ENCODE measurements at places on chromosomes 6 and 20.

DNA sequence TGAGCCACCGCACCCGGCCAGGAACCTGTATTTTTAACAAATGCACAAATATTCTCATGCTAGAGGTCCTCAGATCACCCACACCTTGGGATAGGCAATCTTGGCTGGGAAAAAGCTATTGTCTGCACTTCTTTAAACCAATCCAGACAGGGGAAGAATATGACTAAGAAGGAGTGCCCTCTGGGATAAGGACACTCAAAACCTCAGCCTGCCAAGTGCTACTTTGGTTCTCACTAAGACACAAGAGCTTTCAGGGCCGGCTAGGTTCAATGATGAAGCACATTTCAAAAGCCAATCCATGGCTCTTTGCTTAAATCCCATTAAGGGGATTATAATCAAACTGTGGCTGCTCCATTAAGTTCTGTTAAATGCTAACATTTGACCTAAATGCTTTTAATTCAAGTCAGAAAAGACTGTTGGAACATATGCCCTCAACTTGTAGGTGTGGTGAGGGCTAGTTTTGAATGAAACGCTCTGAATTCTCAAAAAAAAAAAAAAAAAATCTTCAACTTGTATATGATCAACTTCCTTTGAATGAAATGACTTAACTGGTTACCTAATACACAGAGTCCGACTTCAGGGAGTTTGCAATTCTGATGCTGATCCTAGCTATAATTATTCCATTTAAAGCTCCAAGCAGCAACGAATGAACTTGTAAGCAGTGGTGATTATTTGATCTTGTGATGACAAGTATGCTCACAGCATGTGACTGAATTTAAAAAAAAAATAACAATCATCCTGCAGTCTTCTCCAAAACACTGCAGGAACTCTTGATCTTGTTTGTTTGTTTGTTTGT is 56.6 kb downstream of the SLC23A2 start:
- DNase-seq, result no peak

- DNase-seq, result no peak
Measured at GRCh38 chr6:160386869-160387530, 38.8 kb downstream of the SLC22A3 start.

GRCh38 chr20:47479506-47479905 is 22.2 kb upstream of the NCOA3 start:
- no peak for DNase-seq

DNA sequence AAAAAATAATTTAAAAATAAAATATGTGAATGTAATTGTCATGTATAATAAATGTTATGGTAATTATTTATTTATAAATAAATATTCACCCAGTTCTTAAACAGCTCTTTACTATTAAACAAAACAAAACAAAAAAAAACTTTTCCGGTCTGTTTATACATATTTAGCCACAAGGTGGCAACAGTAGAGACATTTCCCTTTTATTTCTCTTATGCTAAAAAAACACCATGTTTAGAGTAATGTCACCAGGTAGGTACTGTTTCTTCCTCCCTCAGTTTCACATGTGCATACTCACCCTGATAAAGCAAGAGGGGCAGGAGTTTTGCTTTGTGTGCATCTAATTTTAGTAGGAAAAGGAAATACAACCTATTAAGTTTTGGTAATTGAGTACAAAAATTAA is 610.4 kb upstream of the IMPG1 start:
- peak; percentile 60 for DNase-seq

DNA sequence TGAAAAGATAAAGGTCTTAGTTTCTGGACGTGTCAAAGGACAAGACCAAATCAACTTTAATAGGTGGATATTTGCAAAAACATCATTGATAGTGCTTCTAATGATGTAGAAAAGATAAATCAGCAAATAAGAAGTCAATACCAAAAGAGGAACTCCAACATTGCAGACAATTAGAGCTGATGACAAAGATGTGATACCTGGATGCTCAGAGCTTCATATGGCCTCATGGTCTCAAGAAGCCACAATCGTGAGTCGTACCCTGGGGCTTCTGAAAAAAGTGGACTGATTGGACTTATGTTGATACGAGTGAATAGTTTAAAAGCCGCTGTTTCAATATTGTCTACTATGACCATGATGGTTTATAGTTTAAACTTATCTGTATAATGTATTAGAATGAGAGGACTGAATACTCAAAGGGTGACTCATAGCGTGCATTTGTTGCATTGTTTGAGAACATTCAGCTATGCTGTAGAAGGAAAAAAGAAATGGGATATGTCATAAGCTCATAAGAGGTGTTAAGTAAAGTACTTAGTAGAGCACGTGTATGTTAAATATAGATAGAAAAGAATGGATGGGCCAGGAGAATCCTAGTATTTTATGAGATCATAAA is 54.6 kb upstream of the RIPOR2 start:
- DNase-seq, result no peak

GRCh38 chr6:130885392-130886192 is 58.4 kb downstream of the SMLR1 start:
- peak; percentile 72 for DNase-seq

DNA sequence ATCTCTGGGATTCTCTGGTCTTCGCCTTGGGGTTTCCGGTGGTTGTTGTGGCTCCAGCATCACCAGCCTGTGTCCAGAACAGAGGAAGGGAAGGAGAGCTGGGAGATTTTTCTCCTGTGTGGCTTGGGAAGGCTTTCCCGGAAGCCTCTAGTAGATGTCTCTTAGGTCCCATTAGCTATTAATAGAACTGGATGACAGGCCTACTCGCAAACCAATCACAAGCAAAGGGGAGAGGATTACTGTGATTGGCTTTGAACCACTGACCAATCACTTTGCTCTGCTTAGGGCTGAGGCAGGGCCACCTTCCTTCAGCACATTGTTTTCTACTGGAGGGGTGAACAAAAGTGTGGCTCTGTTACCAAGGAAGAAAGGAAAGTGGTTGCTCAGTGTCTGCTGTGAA is 203.4 kb upstream of the SULF2 start:
- no peak for DNase-seq

- DNase-seq, result no peak
Measured at GRCh38 chr6:14337152-14337551, 219.6 kb downstream of the CD83 start.

- DNase-seq, result no peak
Measured at GRCh38 chr6:40755749-40756452, 168.7 kb upstream of the LRFN2 start.
